Dermis blood vessel endothelial cell (primary cell): ENCODE measurements at places on chromosomes 1 and 21. TPM values are rescaled to one million over a fixed set of nuclear protein-coding genes. Genes with fewer than 3 reads are reported as not detected.

DNA sequence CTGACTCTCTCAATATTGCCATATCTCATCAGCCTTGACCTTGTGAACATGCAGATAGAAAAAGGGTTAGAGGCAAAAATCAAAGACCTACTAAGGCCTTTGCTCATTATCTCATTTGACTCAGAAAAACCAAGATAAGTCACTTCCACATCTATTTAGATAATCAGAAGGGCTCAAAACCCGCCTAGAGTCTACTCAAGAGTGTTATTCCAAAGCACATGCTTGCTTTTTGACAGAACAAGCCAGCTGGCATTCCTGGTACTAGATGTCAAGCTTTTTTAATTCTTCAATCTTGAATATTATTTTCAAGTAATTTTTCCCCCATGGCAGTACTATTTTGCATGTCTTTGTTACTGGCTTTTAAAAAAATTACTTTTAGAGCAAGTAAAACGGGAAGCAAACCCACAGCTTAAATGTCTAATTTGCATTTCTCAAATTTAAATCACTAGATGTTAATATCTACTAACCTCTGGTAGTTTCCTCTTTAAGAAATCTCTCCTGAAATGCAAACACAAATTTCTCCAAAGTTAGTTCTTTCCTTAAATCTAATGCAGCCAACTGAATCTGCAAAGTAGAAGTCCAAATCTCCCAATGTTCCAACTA is 51.5 kb downstream of the APP start:
- no peak for DNase-seq

- peak; percentile 62 for DNase-seq
These were observed 32.5 kb upstream of the SLC44A5 start for GRCh38 chr1:75643460-75643859.

- no peak for DNase-seq
These were observed 18.4 kb upstream of the PRDM16 start for GRCh38 chr1:3050603-3051002.

- no peak for DNase-seq
These were observed 28.9 kb downstream of the ZSCAN20 start for GRCh38 chr1:33501309-33501708.

DNA sequence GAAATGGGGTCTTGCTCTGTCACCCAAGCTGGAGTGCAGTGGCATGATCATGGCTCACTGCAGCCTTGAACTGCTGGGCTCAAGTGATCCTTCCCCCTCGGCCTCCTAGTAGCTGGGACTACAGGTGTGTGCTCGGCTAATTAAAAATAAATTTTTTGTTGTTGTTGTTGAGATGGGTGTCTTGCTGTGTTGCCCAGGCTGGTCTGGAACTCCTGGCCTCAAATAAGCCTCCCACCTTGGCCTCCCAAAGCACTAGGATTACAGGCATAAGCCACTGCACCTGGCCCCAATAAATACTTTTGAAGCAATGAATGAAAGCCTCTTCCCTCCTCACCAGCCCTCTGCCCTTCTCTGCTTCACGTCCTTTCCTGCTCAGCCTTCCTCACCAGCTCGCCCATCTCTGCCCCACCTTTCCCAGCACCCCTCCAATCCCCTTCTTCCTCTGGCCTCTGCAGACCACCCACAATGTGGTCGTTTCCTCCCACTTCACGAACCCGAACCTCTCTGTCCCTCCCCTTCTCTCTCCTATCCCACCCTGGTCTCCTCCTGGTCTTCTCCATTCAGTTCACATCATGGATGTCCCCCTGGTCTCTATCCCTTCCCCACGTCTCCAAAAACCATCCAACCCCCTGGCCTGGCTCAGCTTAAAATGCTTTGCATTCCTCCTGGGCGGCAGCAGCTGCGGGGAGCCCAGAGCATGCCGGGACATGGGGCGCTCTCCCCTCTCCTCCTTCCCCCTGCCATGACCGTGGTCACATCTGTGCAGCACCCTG is 38.4 kb downstream of the RAP1GAP start:
- no peak for DNase-seq

DNA sequence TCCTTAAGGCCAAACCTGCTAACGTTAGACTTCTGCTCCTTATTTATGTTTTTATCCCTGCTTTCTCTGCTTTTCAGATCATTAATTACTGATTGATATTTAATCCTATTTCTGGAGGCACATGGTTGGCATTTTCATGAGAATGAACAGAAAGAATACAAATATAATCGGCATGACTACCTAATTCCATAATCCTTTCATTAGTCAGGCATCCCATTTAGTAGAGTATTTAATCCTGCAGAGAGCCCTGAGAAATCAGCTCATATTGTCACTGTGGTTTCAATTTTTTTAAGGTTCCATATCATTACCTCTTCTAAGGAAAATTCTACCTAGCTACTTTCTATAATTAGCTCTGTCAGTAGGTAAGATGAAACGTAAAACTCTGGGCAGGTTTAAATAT is 238.8 kb downstream of the NCAM2 start:
- no peak for DNase-seq

- DNase-seq: no peak
These were observed 50.0 kb upstream of the BOLA1 start for GRCh38 chr1:149849111-149849946.

DNA sequence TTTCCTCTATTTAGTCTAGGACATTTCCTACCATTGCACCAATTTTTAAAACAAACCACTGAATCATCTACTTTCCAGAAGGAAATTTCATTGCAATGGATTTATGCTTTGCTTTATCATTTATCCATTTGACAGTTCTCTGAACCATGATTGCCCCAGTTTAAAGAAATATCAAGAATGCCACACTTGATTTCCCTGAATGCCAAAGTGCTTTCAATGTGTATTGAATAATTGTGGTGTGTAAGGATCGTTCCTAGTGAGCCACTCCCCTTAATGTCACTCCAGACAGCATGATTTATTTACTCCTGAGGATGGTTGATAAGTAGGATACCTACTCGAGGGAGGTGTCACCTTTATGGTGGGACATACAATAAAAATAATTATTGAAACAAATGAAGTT is 169.6 kb downstream of the RYR2 start:
- DNase-seq: no peak

DNA sequence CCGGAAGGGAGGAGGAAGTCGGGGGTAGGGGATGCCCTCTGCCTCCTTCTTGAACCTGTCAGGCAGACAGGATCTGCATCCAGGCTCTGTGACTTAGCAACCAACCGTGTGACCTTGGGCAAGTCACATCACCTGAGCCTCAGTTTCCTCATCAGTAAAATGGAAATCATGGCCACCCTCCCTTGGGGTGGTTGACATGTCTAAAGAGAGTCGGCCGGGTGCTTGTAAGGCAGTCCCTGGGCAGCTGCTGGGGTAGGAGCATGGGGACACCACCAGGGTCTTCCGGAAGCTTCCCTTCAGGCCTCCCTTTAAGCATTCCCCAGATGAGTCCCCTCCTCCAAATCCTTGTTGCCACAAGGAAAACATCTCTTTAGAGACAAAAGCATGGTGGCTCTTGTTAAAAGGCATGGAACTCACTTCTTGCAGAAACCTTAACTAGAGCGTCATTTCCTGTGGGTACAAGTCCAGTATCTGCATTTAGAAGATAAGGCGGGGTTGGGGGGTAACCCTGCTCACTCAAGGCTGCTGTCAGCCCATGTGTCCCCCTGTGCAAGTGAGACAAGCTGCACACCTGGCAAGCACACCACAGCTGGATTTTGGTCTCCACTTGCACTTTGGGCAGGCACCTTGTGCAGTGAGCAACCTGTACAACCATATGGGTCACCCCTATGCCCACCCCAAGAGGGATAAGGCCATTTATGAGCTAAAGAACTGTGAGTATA is 10.4 kb downstream of the CLCNKB start:
- DNase-seq: no peak

DNA sequence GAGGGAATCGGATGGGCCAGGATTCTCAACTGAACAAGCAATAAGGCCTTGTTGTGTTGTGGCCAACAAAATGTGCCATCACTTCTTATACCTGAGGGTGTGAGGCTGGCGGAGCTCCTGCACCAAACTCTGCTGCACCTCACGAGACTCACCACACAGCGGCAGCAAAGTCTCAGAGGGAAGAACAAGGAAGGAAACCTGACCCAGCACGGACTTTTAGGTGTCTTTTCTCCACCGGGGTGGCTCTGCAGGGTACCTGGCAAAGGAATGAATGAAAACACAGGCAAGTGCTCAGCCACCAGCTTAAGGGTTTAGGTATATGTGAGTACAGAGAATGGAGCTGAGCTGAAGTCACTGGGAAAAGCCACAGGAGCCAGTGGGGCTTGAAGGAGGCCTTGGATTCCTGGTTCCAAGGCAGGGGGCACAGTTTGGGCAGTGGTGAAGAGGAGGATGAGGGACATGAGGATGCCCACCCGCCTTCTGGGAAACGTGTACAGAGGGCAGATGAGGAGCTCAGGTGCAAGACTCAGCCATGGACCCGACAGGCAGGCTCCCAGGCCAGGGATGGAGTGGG is 31.1 kb upstream of the HSD3B1 start:
- peak; percentile 56 for DNase-seq

- no peak for DNase-seq
These were observed 730.3 kb downstream of the PTPRU start for GRCh38 chr1:29966526-29967045.

Gene KLF17
- total RNA-seq: not detected in 2 replicates

Gene TNFRSF4
- 1.8 and 4.8 TPM in 2 replicates for total RNA-seq

Gene NRDC
- total RNA-seq: 50.9 and 99.2 TPM in 2 replicates

Gene FAM110D
- 11.6 and 12.9 TPM in 2 replicates for total RNA-seq

Gene NEGR1
- under 0.01 and 1.3 TPM in 2 replicates for total RNA-seq

Gene PLA2G2C
- total RNA-seq: not detected in 2 replicates
